ENCODE measurements at places on chromosomes 16 and 17.
A peak's percentile ranks its signal among the peaks of the same experiment; 100 is the strongest.

DNA sequence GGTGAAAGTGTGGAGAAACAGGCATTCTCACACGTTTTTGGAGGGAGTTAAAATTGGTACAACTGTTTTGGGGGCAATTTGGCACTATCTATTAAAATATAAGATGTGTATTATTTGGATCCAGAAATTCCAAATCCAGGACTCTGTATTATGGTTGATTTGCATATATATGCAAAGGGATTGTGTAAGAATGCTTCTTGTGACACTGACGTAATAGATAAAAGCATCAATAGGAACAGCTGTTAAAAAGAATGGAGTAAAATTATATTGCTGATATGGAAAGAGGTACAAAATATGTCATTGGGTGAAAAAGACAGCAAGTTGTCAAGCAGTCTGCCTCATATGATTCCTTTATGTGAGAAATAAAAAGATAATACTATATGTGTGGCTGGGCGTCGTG, 17.3 kb downstream of the FA2H start:
- DNase-seq: no peak

GRCh38 chr16:5016967-5017677, 16.6 kb downstream of the NAGPA start:
- DNase-seq: no peak

- no peak for DNase-seq
Observed at GRCh38 chr16:48628359-48628985, 18.5 kb upstream of the N4BP1 start.

DNA sequence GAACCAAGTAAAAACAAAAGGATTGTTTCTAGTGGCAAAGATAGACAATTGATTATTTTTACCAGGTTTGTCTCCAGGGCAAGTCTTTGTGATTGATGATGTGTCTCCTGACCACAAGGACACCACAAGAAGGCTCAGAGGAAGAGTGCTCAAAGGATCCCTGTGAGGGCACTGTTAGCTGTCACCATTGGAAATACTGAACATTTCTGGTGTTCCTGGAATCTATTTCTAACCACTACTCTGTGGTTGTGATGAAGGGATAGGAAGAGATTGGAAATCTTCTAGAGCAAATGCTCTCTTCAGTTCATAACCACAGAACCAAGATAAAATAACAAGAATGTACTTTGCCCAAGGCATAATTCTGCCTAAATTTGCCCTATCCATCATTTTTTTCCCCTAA, 15.3 kb downstream of the RNF43 start:
- no peak for DNase-seq

DNA sequence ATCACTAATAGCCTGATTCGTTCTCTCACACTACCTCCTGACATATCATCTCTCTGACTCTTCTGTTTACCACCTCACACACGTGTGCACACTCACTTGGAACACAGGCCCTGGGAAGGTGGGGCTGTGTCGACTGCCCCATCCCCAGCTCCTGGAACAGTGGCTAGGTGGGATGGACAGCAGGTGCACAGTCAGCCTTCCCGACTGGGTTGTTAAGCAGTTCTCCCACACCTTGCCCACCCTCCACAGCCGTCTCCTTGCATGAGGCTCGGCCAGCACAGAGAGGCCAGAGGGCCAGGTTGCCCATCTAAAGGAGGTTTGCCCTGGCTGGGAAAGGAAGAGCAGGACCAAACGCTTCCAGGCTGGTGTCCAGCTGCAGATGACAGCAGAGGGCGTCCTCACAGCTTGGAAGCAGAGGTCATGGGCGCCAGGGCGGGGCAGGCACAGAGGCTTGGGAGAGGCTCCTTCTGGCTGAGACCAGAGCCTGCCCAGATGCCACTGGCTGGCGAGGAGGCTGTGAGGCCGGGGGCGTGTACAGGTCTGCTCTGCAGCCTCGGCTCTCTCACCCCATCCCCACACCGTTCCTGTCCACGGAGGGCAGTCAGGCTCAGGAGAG, 92.8 kb downstream of the AMFR start:
- no peak for DNase-seq

GRCh38 chr17:9821921-9822320, at the start of gene GSG1L2:
Gene GSG1L2 (minus strand): TSS chr17:9822079. CDS start chr17:9822071, 8 bp downstream.
- DNase-seq: no peak

- DNase-seq: no peak
Observed at GRCh38 chr17:13311306-13311705, 290.4 kb downstream of the HS3ST3A1 start.

DNA sequence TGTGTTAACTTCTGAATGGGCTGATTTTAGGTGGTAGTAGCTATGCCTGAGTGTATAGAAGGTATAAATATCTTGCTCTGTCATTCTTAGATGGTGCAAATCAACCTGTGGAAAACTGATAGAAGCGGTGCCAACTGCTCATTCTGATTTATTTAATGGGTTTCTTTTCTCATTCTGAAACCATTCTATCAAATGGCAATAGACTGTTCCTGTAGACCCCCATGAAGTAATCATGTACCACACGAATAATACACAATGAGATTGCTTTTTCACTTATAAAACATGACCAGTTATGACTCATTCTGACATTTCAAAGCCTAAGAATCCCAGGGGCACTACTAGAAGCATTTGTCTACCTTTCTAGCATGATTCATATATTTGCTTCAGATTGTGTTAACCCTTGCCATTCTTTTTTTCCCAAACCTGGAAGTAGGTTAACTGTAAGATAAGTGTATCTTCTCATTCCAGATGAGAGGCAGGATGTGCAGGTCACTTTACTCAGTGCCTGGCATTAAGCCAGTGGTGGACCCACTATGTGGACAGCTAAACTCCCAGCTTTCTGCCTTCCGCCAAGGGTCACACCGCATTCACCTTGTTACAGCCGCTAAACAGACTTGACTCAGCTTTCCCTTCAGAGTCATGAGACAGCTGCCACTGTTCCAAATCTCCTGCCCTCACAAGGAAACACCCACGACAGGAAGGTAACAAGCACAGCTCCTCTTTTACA, 16.4 kb upstream of the SLC16A11 start:
- no peak for DNase-seq

- no peak for DNase-seq
Observed at GRCh38 chr16:86718118-86718517, 139.8 kb downstream of the FOXL1 start.

DNA sequence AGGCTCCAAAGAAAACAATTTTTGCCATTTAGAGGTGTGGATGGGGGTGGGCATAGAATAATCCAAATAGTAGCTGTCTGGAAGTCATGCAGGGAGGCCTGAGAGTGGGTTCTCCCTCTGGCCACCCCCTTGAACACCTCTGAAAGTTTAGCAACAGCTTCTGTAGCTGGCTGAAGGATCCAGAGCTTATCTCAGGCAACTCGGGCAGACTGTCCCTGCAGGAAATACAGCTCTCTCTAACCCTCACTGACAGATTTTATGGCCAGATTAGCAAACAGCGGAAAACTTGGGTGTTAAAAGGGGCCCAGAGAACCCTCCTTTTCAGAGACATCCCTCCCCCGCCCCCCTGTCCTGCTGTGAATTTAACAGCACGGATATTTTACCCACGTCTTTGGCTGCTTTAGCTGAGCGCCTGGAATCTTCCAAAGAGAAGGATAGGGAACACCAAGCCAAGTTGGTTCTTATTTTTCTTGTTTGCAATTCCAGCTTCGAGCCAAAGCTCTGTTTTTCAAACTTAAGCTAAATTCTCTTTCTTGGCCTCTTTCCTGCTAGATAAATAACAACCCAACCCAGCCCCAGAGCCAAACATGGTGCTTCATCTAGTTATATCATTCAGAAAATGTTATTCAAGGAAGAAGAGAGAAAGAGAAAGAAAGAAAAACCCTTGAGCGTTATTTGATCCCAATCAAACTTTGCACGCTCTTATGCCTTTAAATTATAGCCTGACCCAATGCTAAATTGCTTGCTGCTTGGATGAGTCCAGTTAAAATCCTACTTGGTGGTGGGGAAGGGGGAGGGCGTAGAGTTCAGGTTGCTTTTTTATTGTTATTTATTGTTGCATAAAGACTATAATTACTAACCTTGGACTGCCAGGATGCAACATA, 2.3 kb upstream of the HOXB2 start:
- peak; percentile 22 for DNase-seq

DNA sequence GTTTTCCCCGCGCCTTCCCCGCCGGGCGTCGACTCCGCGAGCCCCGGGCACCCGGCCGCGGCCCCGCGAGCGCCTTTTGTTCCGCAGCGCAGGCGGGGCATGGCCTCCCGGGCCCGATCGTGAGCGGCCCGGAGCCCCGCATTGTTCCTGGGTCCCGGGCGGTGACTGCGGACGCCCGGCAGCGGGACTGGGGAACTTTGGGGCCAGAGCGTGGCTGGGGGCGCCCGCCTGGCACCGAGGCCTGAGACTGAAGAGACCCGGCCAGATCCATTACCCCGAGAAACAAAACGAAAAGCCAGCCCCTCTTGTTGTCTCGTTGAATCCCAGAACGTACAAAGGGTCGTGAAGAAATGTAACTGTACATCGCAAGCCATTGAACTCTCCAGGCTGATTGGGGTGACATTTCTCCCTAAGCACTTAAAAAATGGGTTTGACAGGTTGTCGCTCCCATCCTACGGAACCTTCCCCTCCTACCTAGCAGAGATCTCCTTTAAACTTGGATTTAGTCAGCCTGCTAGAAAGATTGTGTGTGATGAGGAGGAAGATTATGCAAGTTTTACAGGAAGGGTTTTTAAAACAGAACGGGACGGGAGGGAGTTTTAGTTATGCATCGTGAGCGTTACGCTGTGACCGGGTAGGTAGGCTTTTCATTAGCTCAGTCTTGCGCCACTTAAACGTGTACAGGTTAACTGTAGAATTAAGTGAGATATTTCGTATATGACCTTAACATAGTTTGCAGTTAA, 825 bp downstream of the METTL9 start:
- DNase-seq: peak; percentile 37

GRCh38 chr16:54455030-54455725, 168.6 kb upstream of the IRX3 start:
- no peak for DNase-seq

DNA sequence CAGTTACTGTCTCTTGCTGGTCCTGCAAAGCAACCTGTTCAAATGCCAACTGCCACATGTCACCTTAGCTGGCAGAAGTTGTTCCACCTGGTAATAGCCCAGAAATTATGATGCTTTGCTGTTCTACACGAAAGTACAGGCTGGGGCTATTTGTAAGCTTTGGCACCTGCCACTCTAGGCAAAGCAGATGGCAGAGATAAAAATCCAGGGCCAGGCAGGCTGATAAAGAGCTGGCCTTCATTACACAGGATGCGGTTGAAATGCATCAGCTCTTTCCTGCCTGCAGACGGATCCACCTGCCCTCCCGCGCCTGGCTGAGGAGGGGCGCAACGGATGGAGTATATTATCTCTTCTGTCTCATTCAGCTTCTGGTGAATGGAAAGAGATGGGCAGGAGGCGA, 29.3 kb upstream of the KDM8 start:
- DNase-seq: peak; percentile 71

DNA sequence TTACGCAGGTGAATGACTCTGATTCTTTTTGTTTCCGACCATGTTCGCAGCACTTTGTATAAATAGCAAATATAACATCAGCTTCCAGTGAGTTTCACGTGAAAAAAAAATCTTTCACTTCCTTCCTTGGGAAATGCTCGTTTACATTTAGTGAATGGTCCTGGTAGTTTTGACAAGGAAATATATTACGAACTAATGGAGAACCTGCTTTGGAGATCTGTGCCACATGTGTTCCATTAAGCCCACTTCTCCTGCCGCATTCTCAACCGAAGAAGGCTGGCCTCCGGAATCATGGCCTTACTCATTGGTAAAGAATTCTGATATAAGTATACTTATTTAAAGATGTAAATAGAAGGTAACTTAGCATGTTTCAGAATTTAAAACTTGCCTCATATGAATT, 3.6 kb downstream of the CRAMP1 start:
- DNase-seq: no peak

GRCh38 chr17:7440113-7440833, 961 bp downstream of the FGF11 start:
- DNase-seq: peak; percentile 38

DNA sequence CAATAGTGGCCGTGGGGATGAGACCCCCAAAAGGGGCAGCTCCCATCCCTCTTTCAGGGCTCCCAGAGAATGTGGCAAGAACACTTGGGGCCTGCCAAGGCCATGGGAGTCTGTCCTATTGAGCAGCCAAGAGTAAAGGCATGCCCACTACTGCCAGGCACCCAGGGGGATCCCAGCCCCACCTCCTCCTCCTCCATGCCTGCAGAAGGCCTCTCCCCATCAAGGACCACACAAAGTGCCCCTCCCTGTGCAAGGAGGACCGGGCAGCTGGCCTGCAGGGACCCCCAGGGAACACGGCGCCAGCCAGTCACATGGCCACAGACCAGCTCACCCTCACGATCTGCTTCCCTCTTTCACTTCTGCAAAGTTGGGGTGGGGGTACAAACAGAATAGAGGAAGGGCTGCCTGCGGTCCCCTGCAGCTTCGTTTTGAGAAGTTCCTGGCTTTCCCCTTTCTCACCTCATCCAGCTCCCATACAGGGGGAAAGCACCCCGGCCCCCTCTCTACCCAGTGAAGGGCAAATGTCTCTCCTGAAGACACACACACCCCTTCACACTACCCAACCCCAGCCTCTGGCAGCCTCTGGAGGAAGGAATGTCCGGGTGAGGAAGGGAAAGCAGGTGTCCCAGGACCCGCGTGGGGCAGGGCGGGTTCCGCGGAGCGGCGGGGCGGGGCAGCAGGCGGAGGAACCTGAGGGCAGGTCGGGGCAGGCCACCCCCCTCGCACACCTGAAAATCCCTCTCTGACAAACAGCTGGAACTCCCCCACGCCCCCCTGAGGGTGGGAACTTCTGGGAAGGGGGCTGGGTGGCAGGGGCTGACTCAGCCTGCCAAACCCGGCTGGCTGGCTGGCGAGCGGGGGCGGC, 2.0 kb downstream of the PPP1R9B start:
- peak; percentile 85 for DNase-seq

GRCh38 chr17:52106072-52106471, 52.4 kb downstream of the CA10 start:
- DNase-seq: no peak
